ENCODE measurements at places on chromosomes 3 and 15.

DNA sequence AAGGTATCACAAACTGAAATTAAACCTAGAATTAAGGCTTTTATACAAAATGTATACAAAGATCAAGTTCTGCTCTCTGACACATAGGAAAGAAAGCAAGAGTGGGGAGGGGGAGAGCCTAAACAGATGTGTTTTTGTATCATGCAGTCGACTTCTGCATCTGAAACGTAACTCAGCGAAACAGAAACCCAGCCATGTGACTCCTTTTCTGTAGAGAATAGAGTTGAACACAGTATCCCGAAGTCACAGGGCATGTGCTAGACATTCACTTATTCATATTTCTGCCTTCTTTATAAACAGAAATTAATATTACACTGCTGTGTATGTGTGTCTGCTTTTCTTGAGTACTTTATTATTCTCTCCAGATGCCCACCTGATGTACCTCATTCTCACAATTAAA is 121.0 kb downstream of the PDZRN3 start:
- DNase-seq: no peak

DNA sequence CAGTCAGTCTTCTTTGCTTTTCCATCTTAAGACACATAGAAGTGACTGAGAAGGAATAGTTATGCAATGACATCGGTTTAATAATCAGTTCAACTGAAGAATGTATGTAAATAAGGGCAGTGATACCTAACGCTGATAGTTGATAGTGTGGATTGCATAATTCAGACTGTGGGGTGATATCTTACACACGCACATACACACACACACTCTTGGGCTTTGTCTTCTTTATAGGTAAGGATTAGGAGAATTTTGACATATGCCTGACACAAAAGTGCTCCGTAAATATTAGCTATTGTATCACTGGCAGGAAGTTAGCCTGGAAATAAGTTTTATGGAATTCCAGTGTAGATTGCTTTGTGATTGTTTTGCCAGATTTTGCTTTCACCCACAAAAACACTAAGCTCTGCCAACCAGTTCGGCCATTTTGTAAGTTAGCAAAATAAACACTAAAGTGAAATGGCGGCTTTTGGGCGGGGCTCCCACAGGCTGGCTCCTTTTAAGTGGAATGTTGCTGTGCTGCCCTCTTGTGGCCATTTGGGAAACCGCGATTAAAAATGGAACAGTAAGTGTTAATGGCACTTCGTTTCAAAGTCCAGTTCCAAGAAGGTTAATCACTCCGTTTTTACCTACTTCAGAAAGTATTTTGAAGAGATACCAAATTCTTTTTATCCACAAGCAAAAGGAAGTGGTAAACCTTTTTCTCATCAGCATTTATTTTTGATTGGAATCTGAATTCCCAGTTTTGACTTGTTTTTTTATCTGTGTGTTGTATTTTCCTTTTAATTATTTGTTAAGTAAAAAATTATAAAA is 17.7 kb downstream of the CHD2 start:
- peak; percentile 83 for DNase-seq

- no peak for DNase-seq
Observed at GRCh38 chr15:58583171-58583908, 151.5 kb downstream of the LIPC start.

DNA sequence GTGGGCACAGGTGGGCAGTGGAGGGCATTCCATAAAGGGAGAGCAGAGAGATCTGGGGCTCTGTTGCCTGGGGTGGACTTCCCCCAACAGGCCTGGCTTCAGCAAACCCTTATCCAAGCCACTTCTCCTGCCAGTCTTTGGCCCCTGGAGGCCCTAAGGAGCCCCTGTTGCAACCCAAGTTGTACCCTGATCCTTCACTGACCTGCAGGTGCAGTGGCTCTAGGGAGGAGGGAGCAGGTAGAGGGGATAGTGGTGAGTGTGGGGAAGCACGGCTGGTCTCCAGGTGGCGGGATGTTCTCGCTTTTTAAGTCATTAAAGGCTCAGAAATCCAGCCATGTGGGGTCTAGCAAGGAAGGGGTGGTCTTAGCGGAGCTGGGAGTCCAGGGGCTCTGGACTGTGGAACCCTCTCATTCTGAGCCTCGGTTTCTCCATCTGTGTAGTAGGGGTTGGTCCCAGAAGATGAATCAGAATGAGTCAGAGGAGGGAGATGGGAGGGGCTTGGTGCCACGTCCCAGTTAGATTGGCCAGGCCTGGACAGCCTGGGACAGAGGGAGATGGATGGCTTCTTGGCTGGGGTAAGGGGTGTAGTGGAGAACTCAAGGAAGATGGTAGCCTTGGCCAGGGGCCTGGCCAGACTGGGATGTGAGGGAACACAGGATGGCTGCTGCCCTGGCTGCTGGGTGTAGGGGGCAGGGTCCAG is 2.6 kb downstream of the ZBTB47 start:
- no peak for DNase-seq

GRCh38 chr15:43920815-43921214 is 94.0 kb downstream of the WDR76 start:
- no peak for DNase-seq

DNA sequence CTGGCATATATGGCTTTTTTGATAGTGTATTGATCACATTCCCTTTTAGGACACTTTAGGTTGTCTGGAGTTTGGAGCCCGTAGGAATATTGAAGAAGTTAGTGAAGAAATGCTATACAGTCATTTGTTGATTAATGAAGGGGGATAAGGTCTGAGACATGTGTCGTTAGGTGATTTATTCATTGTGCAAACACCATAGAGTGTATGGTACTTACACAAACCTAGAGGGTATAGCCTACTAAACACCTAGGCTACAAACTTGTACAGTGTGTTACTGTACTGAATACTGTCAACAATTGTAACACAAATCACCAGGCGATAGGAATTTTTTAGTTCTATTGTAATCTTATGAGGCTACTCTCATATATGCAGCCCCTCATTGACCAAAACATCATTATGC is 3.3 kb downstream of the TPM1 start:
- no peak for DNase-seq

DNA sequence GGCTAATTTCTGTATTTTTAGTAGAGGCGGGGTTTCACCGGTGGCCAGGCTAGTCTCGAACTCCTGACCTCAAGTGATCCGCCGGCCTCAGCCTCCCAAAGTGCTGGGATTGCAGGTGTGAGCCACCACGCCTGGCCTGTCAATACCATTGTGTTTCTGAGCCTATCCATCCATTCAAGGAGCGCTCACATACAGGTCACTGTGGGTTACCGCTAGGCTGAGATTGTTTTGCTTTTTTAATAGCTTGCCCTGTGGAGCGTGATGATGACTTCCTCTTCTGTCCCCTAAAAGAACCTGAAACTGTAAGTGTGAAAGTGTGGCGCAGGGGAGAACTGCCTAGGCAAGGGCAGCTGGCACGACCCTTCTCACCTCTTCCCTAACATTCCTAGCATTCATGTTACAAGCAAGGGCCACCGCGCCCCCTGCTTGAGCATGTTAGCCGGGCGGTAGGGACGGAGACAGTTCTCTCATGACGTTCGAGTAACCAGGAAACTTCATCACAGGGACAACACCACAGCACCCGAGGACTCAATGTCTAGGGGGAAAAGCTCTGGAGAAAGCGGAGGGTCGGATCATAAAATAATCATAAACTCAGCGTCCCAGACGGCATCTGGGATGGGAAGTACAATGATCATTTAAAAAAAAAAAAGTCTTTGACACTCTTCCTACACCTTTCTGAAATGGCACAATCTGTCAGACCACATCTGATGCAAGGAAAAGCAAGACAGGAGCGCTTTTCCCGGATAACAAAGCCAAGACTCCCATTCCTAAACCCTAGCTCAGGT is 790 bp downstream of the LAMP3 start:
- no peak for DNase-seq

DNA sequence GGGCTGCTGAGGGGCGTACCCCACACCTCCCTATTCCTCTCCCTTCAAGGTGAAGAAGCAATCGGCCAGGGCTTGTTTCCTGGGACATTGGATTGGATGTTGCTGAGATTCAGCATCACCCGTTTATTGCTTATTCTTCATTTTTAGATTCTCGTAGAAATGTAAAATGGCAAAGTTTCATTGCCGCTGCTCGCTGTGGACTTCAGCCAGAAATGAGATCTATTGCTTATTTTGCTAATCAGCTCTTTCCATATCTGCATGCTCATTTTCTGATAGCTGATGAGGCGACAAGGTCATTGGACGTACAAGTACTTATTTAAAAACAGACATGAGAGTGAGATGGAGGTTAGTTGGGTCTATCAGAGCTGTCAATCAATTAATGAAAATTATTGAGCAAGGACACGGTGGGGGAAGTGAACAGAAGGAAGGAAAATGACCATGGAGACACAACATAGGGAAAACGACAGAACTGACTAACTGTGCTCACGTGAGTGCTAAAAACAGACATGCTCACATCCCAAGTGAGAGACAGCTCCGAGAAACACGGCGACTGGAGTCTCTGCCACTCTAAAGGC is 471.2 kb downstream of the NR2F2 start:
- no peak for DNase-seq

DNA sequence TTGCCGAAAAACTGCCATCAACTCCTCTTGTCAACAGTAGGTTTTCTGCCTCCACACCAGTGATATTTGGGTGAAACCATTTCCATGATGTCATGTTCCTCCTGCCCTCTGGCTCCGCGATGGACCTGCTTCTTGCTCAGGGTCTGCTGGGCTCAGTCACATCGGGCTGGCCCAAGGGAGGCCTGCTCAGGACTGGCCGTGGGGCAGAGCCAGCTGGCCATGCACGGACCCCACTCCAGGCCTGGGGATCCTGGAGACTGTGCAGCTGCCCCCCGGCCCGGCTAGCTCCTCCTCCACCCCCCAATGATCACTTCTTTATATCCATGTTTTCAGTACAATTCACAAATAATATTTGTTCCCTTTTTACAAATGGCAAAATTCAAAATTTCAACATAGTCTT is 270.3 kb upstream of the CCDC54 start:
- no peak for DNase-seq

- DNase-seq: peak; percentile 53
Observed at GRCh38 chr3:13011573-13012220, 61.5 kb downstream of the IQSEC1 start.

DNA sequence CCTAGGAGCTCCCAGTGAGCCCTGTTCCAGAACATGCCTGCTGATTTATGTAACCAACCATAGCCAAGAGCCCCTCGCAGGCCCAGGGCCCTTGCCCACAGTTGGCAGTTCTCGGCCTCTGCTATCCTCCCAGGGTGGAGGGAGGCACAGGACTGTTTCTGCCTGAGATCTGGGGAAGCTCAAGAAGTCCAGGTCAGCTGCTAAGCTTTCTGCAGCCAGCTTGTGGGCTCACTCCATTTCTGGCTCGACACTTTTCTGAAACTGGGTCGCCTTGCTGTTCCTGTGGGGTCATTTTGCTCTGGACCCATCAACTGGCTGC is 72.5 kb upstream of the HERC1 start:
- no peak for DNase-seq

- no peak for DNase-seq
Observed at GRCh38 chr3:9111417-9111816, 138.0 kb downstream of the SRGAP3 start.

DNA sequence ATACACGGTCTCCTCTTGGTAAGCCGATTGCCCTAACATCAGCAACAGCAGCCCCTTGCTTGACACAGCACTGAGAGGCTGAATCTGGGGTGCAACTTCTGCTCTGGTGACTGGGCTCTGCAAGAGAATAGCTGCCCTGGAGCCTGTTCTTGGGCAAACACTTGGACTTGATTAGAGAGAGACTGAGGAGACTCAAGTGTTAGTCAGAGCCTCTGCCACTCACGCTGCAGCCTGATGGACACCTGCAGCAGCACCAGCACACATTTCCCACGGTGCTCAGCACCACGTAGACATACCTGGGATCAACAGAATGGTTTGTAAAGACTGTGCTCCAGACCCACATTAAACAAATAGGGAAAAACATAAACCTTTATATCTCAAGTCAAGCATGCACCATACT is 35.8 kb upstream of the UMPS start:
- DNase-seq: no peak

DNA sequence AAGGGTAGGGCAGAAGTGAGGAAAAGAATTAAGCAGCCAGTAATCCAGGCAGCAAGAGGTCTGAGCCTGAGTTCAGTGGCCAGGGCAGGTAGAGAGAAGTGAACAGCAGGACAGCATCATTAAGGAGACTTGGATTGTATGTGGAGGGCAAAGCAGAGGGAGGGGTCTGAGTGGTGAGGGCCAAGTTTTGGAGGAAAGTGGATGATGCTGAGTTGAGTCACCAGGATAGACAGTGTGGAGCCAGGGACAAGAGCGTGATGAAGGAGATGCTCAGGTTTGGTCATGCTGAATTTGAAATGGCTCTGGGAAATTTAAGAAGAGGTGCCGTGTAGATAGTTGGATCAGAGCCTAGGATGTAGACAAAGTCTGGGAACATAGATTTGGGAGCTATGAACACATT is 93.1 kb downstream of the ARHGEF26 start:
- DNase-seq: no peak

GRCh38 chr3:57275393-57275792 is 17.1 kb downstream of the ASB14 start:
- DNase-seq: no peak

- DNase-seq: no peak
Observed at GRCh38 chr3:130276203-130276803, 69.2 kb upstream of the COL6A5 start.

- DNase-seq: no peak
Observed at GRCh38 chr3:141386126-141386488, 17.8 kb downstream of the ZBTB38 start.

DNA sequence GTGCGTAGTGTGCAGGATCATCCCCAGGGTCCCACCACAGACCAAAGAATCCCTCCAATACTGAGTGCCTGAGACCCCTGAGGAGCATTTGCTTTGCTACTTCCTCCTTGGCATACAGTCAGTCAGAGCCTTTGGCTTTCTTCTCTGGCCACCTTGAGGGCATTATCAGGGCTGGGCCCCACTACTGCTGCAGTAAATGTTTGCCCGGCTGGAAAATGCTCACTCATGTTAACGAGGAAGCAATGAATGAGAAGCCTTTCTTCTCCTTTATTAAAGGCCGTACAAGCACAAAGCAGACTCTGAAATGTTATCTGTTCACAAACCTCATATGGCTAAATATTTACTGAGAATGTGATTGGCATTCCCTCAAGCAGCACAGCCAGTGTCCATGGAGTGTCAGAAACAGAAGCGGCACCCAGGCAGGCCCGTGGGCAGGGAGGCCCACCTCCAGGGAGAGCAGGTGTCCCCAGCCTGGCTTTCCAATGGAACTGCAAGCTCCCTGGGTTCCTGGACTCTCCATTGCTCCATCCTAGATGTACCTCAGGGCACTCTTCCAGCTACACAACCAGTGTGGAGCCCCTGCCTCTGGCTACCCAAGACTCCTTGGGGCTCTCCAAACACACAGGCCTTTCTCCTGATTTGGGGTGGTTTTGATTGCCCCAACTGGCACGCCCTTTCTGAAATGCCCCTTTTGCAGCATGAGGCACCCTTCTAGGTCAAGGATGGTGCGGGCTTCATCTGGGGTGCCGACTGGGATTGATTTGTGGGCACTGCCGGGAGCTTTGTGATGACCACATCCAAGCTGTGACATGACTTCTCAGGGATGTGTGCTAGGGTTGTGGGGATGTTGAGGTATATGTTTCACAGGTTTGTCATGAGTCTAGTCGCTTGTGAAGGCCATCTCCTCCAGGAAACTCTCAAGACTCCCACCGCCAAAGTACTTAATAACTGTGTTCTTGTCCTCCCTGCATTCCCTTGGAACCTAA is 195.6 kb downstream of the FAM43A start:
- DNase-seq: no peak

GRCh38 chr3:185292238-185292637 is 38.4 kb upstream of the EHHADH start:
- no peak for DNase-seq

All from stimulated activated CD4-positive, alpha-beta T cell treated with anti-CD3 and anti-CD28 coated beads, Interleukin-1b, Interleukin-23, amount 100 ng/mL, for 1 hour (primary cell).